ENCODE measurements at places on chromosomes 2 and 18.
A peak's percentile ranks its signal among the peaks of the same experiment; 100 is the strongest.

GRCh38 chr2:27019931-27020855 lies 12.6 kb upstream of the TMEM214 start:
- no peak for DNase-seq

GRCh38 chr2:105393373-105394055 lies 5.3 kb downstream of the FHL2 start:
- no peak for DNase-seq

DNA sequence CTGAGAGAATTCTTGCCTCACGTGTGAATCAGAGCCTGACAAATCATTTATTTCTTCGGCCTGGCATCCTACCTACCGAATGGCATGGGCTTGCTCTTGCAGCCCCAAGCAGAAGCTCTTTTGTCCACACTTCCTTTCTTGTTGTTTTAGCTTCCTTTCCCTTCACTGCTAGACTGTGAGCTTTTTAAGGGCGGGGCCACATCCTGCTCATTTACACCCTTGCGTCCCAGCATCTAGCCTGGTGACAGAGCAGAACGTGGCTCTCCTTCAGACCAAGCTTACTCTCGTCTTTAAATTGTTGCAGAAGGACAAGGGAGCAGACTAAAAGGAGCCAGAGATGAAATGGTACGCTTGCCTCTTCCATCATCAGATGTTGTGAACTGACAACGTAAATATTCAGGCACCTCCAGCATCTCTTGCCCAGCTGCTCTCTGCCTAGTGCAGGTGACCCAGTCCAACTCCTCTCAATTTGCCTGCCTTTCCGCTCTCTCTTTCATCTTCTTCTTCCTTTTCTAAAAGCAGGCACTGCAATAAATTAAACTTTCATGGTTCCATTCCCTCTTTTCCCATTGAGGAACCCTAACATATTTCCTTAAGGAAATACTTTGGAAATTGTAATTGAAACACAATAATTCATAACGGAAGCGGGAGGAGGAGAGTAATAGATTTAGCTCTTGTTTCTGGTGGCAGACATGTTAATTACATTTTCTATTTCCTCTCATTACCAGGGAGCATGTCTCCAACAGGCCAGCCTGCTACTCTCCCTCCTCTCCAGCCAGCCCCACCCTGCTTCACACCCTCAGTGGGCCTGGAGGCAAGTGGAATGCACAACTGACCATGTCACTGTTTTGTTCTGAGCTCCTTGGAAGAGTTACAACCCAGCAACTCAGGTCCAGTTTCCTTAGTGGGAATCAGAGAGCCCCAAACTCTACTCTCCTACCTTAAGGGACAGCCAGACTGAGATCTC lies 228.1 kb upstream of the TRIB2 start:
- DNase-seq, result peak; percentile 34

DNA sequence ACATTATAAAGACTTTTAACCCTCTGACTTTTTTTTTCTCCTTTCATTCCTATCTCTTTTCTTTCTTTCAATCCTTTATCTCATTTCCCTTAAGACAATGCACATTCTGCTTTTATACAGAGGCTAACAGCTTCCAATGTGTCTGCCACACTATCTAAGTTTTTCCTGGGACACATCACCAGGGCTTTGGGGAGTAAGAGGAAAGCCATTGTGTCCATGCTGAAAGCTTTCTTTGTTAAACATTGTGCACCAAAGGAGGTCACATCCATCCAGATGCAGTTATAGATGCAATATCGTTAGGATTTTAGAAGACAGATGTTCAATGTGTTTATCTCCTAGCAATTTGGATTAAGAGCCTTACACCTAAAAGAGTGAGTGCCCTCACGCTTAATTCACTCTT lies 534.1 kb downstream of the CNTNAP5 start:
- no peak for DNase-seq

DNA sequence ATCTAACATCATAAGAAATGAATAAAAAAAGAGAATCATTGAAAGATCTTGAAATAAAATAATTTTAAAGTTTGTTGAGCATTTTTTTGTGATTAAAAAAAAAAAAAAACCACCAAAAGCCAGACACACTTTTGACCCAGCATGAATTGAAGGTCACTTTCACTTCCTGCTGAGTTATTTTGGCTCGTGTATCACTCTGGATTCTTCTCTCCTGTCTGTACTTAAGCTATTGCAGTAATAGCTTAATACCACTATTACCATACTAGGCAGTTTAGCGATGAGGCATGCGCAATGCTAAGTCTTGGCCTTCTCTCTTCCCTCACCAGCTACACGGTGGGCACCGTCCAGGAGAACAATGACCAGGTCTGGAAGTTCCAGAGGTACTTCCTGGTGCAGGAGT lies 54.5 kb upstream of the SPP2 start:
- DNase-seq, result no peak

GRCh38 chr2:53994818-53995808 lies 24.3 kb upstream of the PSME4 start:
- DNase-seq, result no peak
